ENCODE measurements at places on chromosomes 6 and 20.

GRCh38 chr6:39923394-39923793, 10.9 kb downstream of the MOCS1 start:
- ATAC-seq: no peak

DNA sequence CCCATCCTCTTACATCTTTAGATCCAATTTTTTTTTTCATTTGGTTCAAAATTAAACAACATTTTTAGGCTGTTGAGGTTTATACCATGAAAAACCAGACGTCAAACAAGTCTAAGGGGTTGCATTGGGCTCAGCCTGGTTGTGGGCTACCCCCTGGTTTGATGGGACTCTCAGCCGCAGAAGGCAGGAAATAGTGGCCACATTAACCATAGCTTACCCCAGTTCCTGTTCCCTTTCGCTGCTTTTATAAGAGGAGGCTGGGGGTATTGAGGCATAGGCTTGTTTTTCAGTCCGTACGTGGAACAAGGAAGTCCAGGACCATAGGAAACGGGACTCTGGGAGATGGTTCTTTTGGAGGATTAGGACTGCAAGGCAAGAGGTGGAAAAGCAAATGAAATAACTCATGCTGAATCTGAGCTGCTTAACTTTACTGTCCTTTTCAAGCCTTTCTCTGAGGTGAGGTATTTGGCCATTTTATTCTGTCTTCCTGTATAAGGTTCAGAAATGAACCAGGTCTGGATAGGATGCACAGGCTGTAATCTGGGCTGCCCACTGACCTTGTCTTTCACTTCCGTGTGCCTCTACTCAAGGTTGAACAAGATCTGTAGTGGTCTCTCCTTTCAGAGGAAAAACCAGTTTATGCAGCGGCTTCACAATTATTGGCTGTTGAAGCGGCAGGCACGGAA, 7.7 kb downstream of the BRPF3 start:
- peak; percentile 66 for ATAC-seq

DNA sequence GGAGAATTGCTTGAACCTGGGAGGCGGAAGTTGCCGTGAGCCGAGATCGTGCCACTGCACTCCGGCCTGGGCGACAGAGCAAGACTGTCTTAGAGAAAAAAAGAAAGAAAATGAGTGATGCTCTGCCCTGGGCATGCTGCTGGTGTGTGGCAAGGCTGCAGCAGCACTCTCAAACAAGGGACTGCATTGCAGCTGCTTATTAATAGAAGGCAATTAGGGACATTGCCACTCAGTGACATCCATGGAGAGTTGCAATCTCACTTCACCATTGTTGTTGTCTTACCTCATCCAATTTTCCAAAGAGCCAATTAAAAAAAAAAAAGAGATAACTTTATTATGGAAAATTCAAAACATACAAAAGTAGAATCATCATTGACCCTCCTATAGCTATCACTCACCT, 131.1 kb downstream of the LRRC1 start:
- ATAC-seq: no peak

DNA sequence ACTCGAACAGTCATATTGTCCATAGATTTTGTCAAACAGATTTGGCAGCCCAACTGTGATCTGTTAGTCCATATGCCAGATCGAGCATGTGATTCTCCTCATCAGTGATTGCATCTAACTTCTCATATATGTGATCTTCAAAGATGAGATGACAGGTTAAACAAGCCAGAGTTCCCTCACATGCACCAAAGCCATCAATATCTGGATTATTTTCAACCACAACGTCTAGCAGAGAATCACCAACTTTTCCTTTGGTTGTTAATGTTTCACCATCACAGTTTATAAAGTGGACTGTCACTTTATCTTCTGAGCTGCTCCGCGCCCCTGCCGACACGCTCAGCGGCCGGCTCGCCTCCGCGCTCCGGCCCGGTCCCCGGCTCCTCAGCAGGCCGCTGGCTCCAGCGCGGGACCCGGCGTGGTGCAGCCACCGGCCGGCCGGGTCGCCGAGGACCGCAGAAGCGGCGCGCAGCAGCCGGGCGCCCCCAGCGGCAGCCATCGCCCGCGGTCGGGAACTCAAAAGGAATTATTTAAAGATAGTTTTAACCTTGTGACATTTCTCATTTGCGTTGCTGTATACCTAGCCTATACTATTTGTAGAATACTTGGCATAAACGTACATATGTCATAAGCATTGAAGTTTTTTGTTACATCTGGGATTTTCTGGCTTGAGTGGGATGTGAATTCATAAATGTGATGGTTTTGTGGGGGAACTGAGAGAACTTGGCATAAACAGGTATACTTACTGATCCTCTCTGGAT, 40.1 kb upstream of the DYNLRB1 start:
- ATAC-seq: peak; percentile 43

- no peak for ATAC-seq
Measured at GRCh38 chr6:159807150-159807858, 7.2 kb downstream of the PNLDC1 start.

GRCh38 chr6:112178846-112179245, 75.5 kb downstream of the LAMA4 start:
- ATAC-seq: no peak
